RPMI7951 (cell line): ENCODE measurements at places on chromosomes 5 and 9. TPM values are rescaled to one million over a fixed set of nuclear protein-coding genes. Genes with fewer than 3 reads are reported as not detected.

DNA sequence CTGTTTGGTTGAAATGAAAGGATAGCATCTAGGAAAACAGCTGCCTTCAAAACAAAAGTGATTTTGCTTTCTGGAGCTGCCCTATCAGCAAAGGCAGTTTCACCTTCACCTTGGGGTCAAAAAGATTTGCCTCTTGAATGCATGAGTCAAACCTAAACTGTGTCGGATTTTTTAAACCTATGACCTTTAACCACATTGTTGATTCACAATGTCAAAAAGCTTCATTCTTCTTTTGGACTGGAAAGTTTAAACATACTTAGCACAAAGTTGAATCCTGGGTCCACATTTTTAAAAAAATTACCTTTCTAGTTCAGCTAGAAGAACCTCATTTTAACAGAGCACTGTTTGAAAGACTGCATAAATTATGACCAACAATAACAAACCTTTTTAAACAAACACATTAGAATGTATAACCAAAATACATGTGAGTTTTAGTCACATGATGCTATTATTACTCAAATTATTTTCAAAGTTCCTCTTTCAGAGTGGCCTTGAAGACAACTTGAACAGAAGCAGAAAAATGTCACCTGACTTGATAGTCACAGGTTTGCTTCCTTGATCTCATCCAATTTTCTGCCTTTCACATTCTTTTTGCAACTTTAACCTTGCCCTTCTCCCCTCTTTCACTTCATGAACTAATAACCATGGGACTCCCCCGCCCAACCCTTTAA is 109.7 kb upstream of the LHFPL2 start:
- DNase-seq = peak; percentile 74

DNA sequence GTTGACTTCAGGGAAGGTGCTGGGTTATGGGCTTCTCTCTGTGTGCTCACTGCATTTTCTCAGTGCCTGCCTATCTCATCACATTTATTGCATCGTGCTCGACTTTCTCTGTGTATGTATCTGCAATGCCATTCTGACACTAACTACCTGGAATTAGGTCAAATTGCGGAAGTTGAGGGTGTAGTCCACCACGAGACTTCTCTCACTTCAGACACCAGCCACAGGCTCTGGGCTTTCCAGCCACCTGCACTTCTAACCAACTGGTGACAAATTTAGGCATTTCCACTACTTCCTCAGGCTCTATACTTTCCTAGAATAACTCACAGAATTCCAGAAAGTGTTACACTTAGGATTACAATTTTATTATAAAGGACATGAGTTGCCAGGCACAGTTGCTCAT is 188.6 kb upstream of the ZNF608 start:
- DNase-seq = no peak

DNA sequence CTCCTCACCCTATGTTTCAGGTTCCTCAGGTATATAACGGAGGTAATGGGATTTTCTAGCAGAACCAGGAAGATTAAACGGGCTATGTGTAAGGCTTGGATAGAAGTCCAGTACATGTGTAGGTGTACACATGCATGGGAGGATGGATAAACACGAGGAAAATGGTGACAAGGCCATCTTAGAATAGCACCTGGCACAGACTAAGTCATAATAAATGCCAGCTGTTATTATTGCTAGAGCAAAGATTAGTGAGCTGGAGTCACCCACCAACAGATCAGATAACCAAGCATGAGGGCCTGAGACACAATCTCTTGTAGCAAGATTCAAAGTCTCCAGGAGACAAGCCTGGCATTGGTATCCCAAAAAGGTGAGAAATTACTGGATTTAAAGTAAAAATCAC is 21.1 kb downstream of the SPOCK1 start:
- DNase-seq = no peak

DNA sequence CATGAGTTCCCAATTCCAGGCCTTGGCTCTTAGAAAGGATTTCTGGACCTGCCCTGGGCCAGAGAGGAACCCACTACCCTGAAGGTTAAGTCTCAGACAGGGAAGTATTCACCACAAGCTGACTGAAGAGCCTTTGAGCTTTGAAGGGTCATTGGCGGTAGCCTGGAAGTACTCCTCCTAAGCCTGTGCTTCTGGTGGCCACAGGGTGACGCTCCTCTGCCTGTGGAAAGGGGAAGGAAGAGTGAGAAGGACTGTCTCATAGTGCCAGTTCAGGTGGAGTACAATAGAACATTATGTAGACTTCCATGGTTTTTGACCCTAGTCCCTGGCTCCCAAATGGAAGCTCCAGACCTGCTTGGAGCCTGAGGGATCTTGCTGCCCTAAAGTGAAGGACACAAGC is 1233.2 kb upstream of the CDH6 start:
- no peak for DNase-seq

GRCh38 chr5:75510836-75511434 is 494 bp downstream of the CERT1 start:
- DNase-seq = peak; percentile 33

DNA sequence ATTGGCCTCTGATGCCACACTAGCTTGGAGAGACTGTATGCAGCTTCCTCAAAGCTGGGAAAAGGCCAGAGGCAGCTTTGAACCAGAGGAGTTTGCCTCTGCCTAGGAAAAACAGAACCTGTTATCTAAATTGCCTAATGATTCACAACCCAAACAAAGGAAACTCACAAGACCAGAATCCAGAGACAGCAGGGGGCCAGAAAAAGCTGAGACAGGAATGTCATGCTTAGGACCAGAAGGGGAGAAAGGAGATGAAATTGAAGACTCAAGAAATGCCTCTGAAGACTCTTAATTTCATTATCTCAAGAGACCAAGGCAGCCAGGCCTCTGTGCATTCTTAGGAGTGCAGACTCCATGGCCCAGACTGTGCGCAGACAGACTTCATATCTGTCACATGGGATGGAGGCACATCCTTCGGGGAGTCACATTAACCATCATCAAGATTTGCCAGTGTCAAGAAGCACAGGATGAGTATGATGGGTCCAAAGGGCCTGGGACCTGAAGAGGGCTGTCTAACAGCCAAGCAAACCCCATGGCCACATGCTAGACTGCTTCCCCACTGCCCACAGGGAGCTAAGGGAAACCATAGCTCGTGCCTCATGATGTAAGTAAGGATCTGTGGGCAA is 57.3 kb downstream of the ARSB start:
- DNase-seq = peak; percentile 54

DNA sequence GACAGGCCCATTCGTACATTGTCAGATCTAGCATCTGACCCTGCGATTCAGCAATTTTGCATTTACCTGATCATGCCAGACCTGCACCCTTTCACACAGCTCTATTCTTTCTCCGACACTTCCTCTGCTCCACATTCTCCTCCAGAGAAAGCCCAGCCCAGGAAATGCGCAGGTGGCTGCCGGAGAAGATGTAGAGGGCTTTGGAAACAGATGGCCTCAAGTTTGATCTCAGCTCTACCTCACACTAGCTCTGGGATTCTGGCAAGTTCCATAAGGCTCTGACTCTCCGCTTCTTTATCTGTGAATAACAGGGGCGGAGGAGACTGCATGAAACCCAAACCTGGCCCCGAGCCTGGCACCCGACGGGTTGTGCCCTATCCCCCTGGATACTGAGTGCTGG is 61.5 kb downstream of the GABBR2 start:
- DNase-seq = no peak

GRCh38 chr5:41219658-41220269 is 6.4 kb upstream of the C6 start:
- DNase-seq = no peak

DNA sequence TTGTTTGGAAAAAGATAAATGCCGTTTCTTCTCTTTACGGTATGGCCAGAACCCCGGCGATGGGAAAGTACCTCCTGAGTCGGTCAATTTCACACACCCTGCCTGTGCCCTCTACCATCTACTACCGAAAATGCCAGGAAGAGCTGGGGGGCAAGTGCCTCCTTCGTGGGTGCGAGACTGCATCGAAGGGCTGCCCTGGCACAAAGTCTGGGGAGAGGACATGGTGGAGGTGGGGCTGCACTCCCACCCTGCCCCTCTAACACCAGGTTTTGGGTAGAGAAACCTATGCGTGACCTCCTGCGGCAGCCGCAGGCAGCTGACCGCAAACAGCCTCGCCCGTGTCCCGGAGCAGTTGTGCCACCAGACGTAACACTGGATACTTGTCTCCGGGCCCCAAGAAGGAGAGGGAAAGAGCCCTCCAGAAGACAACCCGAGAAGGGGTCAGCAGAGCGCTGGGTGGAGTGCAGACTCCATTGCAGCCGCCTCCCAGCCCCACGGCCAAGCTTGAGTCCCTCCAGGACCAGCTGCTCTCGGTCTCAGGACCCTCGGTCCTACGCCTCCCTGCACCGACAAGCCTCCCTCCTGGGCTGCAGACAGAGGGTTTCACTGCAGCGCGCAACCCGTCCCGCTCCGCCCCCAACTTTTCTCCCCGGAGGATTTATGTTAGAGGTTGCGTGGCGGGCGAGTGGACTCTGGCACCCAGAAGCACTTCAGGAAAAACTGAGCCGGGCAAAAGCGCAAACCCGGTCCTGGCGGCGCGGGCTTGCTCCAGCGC is 823 bp upstream of the PRDM6 start:
- DNase-seq = no peak

DNA sequence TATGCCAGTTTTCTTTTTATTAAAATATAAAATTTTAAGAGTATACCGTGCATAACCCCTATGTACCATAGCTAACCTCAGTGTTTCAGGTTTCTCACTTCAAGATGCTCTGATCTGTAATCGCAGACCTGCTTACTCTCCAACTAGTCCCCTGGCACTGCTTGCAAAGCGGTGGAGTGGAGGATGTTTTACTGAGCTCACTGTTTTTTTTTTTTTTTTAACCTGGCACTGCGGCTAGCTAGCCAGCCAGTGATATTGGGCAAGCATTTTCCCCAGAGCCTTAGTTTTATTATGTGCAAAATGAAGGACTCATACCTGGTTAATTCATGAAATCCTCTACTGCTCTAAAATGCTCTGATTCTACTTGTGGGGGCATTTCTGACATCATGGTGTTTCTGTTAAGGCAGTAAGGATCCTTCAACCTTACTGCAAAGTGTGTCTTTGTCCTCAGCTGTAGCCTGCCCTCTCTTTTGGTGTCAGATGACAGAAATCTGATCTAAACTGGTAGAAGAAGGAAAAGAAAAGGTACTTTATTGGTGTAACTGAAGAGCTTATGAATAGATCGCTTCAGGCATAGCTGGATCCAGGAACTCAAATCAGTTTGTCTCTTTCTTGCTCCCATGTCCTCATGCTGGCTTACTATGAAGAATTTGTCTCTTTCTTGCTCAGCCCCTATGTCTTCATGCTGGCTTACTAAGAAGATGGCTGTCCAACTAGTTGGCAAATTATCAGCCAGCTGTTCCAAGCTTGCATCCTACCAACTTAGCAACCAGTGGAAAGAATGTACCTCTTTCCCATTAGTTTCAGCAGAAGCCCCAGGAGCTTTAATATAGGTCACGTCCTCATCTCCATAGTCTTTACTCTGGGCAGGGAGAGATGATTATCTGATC is 59.8 kb downstream of the DOCK2 start:
- DNase-seq = peak; percentile 71

GRCh38 chr9:16899606-16900005 is 29.1 kb upstream of the BNC2 start:
- no peak for DNase-seq

DNA sequence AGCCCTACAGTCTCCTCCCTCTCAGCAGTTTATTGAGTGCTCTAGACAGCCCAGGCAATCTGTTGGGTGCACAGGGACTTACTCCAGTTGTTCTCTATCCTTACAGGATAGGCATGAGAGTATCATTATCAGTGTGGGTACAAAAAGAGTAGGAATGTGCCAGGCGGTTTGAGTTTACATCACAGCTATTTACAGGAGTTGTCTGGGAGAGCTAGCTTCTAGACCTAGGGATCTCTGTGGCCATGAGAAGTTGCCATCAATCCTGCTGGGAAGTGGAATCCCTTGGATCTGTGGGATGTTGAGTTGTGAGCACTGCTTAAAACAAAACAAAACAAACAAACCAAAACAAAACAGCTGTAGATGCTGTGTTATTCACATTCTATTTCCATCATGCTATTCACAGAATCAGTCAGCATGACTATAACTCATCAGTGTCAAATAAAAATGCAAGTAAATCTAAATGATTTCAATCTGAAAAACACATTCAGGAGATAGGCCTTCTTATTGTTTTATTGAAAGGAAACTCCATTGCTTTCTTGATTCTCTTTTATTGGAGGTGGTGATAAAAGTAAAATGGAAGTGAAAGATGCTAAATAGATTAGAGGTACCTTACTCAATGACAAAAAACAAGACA is 552.4 kb upstream of the ZNF608 start:
- peak; percentile 13 for DNase-seq

DNA sequence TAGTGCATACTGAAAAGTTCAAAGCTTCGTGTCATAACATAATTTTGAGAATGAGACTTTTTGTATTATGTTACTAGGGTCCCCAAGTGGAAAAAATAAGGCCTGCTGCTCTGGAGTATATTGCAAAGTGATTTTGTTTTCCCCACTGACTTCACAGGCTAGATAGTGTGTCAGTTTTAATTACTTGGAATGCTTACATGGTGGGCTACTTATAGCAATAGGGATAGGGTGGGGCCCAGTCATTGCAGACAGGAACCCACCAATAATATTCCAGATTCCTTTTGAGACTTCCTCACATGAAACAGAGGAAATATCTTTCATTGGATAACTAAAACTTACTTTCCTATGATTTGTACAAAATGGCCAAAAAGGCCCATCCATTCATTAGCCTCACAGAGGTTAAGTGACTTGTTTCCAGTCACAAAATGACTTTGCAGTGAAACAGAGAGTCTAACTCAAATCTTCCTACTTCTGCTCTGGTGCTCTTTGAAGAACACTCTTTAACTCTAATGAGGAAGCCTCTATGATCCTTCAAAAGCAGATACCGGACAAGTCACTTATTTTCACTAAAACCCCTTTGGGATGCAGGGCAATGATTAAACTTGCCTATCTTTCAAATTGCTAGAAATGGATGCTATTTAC is 16.2 kb upstream of the MEF2C start:
- no peak for DNase-seq

GRCh38 chr5:167699432-167699831 is 592.0 kb upstream of the WWC1 start:
- DNase-seq = peak; percentile 94

TAF1L gene
- not detected in 2 replicates for total RNA-seq

LCN9 gene
- not detected in 2 replicates for total RNA-seq

RASGEF1C gene
- total RNA-seq = 0.24 and 2.0 TPM in 2 replicates

PCDHGB6 gene
- 0.84 and 0.88 TPM in 2 replicates for total RNA-seq

LHX3 gene
- total RNA-seq = not detected in 2 replicates

SLIT3 gene
- 0.72 and 1.3 TPM in 2 replicates for total RNA-seq

N4BP3 gene
- total RNA-seq = 0.12 and 0.29 TPM in 2 replicates
